Foreskin keratinocyte (primary cell): ENCODE measurements at places on chromosomes 7 and 10.

DNA sequence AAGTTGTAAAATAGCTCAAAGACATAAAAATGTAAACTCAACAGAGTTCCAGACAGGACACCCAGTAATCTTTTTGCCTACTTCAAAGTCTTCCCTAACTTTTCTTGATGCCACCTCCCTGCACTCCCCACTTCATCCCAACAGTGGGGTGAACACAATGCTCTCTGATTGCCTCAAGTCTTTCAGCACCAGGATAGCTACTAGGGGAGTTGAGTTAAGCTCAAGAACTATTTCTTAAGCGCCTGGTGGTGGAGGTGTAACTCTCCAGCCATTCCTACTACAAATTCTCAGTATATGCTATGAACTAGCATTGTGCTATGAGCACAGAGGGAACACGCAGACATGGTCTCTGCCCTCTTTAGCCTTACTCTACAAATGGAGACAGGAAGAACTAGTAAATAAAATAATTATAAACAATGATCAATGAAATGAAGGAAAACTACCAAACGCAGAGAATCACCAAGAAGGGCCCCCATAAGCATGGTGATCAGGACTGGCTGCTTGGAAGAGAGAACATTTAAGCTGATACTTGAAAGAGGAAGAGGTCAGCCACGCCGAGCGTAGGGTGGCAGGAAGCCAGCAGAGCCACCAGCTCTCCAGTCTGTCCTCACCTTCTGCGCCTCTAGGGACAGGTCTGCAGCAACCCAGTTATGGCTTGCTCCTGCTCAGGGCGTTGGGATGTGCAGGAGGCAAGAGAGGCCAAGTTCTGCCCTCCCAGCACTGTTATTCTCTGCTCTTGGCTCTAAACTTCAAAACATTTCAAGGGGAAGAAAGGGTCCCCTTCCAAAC is 16.7 kb upstream of the FRA10AC1 start:
- DNase-seq, result no peak

DNA sequence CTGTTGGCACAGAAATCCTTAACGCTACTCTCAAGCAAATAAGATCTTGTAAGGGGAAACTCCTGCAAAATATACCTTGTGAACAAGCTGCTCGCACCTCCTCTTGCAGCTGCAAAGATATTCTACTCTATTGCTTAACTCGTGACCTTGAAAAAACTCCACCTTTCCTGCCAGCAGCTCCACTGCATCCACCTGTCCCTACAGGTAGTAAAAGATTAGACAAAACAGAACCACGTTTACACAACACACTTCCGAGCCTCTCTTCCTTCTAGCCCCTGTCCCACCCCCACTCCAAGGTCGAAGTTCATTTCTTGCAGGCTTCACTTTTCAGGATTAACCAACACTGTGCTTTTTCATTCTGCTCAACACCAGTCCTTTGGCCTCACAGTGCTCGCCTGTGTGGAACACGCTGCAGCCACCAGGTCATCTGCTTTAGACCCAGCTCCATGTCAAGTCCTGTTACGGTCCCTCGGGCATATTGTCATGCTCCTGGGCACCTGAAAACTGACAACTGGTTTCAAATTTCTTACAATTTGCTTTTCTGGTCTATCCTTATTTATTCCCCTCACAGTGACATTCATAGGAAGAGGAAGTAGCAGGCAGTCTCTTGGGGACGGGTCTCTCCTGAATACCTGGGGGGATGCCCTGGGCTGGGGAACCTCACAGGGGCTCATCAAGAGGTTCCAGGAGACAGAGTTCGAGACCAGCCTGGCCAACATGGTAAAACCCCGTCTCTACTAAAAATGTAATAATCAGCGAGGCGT is 165.8 kb upstream of the KLF14 start:
- DNase-seq, result no peak

DNA sequence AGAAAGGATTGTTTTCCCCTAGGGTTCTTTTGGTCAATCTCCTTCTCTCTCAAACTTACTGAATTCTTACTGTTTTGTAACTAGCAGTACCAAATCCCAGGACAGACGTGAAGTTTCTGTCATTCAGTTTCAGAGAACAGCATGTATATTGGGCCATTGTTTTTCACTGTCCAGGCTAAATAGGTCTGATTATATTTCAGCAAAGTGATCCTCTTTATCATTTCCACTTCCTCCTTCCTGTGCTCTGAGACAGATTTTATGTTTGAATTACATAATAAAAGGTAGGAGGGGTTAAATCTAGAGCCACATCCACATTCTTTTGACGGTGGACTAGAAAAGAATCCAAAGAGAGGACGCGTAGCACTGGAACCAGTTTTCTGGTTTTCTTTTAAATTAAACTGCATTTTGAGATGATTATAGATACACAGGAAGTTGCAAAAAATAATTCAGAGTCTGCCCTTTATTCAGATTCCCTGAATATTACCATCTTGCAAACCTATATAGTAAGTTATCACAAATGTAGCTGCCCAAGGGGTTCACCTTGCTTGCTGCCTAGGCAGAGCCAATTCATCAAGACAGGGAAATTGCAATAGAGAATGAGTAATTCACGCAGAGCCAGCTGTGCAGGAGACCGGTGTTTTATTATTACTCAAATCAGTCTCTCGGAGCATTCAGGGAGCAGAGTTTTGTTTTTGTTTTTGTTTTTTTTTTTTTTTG is 40.1 kb downstream of the AKR1E2 start:
- DNase-seq, result peak; percentile 25

DNA sequence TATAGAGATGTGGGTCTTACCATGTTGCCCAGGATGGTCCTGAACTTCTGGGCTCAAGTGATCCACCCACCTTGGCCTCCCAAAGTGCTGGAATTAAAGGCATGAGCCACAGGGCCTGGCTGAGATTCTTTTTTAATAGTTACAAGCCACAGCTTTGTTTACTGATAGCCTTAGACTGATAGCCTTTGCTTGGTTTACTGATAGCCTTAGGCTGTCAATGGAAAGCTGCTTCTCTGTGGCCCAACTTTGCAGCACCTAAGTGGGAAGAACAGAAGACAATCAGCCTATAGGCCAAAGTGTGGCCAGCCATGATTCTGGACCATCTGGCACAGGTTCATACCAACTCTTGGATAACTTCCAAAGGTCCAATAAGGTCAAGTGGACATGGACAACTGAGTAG is 24.1 kb upstream of the CDCA7L start:
- DNase-seq, result no peak

DNA sequence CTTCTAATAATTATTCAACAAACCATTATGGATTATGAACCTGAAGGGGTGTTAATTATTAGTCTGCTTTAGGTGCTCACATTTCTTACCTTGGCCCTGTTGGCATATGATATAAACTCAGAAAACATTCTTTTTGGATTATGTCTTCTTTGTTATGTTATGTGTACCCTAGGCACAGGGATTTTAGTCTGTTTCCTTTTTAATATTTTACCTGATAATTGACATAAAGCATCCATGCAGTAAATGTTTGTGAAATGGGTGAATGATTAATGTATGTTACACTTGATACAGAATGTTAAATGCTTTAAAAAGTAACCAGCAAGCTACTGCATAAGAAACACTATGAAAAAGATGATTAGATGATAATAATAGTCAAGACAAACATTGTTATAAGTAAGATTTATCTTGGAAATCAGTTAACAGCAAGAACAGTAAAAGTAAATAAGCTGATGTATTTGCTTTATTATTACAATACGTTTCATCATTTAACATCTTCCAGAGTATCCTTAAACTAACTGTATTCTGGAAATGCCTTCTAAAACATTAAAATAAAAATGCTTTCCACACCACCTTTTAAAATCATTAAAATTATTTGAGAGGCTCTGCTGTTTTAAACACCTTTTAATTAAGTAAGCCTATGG is 204.7 kb downstream of the RELN start:
- no peak for DNase-seq

DNA sequence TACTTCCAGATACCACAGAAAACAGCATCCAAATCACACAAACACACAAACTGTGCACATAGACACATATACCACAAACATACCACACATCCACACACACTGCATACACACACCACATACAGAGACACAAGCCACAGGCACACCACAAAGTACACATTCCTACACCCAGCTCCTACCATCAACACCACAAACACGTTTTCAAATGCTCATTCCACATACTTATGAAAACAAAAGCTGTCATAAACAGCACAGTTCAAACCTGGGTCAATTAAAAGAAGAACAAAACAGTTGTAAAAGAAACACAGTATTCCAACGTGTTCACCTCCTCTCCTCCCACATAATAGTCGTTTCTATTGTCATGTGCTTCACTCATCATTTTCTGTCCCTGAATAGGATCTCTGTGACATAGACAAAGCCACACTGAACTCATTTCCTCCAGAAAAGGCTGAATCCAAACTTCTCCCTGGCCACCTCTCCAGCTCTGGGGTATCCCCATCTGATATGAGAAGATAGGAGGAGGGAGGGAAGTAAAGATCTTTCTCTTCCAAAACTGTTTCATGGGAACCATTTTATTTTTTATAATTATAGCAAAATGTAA is 89.2 kb downstream of the CXCL12 start:
- DNase-seq, result no peak

GRCh38 chr7:140719721-140720120 is 23.2 kb downstream of the NDUFB2 start:
- DNase-seq, result no peak

DNA sequence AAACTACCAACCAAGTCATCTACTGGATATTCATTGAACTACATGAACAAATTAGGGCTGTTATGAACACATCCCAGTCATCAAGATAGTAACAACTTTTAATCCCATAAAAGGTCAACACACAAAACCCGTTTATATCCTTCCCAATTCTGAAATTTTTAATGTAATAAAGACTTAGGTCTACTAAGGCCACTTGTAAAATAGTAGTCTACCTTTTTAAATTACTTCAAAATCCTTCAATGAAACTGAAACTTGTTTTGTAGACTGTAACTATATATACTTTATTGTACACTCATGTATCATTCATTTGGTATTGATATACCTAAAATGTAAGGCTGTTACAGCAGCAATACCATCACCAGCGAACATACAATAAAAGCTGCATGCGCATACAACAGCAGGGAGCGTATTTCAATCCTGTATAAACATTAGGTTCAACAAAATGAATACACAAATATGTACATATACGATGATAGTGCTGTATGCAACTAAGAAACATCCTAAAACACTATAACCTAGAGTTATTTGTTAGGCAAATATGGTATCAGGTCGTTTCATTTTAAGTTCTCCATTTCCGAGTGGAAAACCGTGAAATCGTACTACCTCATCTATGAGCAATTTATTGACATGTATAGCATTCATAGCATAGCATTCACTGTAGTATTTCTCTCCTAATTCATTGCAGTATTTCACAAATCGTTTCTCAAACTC is 973 bp downstream of the ATAD1 start:
- DNase-seq, result no peak

- DNase-seq, result peak; percentile 43
Measured at GRCh38 chr10:63515002-63515763, 6.0 kb upstream of the REEP3 start.

- DNase-seq, result no peak
Measured at GRCh38 chr10:127997937-127998336, 91.0 kb downstream of the PTPRE start.

GRCh38 chr7:2245883-2246675 is 4.1 kb downstream of the NUDT1 start:
- no peak for DNase-seq

GRCh38 chr7:27101171-27101956 is 1.1 kb downstream of the HOXA2 start:
- no peak for DNase-seq

DNA sequence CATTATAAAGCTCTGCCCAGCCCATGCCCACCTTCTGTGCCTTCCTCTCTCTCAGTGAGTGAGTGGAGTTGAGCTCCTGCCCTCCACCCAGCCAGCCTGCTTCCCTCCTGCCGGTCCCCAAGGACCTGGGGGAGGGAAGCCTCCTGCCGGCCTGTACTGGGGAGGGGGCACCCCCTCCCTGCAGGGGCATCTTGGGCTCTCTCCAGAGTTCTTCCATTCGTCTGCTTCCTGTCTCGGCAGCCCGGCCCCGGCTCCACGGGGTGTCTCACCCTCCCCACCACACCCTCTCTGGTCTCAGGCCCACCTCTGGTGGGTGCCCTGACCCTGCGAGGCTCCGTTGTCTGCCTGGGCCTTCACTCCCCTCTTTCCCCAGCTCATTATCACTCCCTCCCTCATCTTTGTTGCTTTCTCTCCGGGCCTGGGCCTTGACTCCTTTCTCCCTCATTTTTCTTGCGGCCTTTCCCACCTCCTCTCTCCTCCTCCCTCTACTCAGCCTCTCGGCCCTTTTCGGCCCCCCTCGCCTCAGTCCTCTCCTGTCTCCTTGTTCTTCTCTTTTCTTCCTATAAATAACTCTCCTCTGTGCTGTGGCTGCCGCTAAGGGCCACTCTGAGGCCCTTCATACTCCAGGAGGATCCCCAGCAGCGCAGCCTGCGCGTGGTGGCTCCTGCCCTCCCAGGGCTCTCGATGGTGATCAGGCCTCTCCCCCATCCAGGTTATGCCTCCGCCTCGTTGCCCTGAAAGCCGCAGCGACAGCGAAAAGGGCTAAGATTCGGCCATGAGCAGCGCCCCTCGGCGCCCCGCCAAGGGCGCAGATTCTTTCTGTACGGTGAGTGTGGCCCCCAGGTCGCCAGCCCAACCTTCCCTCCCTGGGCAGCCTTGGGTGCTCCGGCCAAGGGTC is 2.1 kb downstream of the SLC4A2 start:
- DNase-seq, result no peak

GRCh38 chr10:117617659-117618058 is 75.1 kb downstream of the EMX2 start:
- DNase-seq, result no peak

GRCh38 chr7:79425665-79426064 is 27.8 kb downstream of the MAGI2 start:
- no peak for DNase-seq

- no peak for DNase-seq
Measured at GRCh38 chr10:123391275-123392028, 237.2 kb downstream of the BUB3 start.

GRCh38 chr7:44466300-44467216 is 23.9 kb downstream of the NUDCD3 start:
- DNase-seq, result no peak

- DNase-seq, result no peak
Measured at GRCh38 chr10:4384245-4384644, 441.8 kb upstream of the AKR1E2 start.

GRCh38 chr7:3520206-3520605 is 219.2 kb downstream of the SDK1 start:
- DNase-seq, result no peak

- DNase-seq, result peak; percentile 64
Measured at GRCh38 chr7:82572195-82572880, 128.8 kb upstream of the CACNA2D1 start.
